Femur (tissue), 1 donor: ENCODE measurements at places on chromosomes 7 and 10.

DNA sequence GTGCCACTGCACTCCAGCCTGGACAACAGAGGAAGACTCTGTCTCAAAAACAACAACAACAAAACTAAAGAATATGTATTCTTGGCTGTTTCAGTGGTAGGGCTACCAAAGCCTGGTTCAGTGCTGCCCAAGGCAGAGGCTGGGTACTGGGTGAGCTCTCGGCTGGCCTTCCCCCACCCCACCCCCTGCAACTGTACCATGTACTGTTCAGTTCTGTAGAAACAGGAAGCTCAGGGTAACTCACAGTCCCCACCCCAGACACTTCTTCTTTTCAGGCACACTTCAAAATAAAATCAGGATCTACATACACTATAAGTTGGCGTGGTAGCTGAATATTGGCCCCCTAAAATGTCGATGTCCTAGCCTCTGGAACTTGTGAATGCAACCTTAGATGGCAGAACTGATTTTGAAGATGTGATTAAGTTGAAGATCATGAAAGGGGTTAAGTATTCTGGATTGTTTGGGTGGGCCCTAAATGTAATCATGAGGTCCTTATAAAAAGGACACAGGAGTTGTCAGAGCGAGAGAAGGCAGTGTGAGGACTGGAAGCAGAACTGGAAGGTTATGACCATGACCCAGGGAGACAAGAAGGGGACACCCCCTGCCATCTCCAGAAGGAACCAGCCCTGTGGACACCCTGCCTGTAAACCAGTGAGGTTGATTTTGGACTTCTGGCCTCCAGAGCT is 31.2 kb downstream of the TBXAS1 start:
- DNase-seq = peak; percentile 31

GRCh38 chr10:124378881-124379471 is 39.7 kb downstream of the OAT start:
- DNase-seq = no peak

GRCh38 chr10:34826857-34827766 is 12.0 kb upstream of the PARD3 start:
- DNase-seq = no peak

DNA sequence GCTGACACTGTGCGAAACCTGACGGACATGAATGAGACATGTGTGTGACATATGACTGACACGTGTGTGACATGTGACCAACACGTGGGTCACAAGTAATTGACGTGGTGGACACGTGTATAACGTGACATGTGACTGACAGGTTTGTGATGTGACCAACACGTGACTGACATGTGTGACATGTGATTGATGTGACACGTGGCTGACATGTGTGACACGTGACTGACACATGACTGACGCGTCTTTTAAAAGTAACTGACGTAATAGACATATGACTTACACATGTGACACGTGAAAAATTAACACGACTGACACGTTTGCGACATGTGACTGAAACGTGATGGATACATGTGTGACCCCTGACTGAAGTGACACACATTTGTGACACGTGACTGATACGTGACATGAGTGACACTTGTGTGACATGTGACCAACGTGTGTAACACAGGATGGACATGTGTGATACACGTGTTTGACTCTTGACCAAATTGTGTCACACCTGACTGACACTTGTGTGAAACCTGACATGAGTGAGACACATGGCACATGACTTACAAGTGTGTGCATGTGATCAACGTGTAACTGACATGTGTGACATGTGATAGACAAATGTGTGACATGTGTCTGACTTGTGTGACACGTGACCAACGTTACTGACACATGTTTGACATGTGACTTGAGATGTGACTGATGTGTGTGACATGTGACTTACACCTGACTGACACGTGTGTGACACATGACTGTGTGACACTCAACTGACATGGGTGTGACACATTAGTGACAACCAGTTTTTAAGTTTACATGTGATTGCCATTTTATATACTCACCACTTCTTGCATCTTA is 56.9 kb downstream of the ZNF92 start:
- no peak for DNase-seq

GRCh38 chr10:16570731-16571130 is 49.1 kb upstream of the C1QL3 start:
- DNase-seq = no peak

GRCh38 chr7:135980012-135980551 is 2.9 kb upstream of the MTPN start:
- no peak for DNase-seq

DNA sequence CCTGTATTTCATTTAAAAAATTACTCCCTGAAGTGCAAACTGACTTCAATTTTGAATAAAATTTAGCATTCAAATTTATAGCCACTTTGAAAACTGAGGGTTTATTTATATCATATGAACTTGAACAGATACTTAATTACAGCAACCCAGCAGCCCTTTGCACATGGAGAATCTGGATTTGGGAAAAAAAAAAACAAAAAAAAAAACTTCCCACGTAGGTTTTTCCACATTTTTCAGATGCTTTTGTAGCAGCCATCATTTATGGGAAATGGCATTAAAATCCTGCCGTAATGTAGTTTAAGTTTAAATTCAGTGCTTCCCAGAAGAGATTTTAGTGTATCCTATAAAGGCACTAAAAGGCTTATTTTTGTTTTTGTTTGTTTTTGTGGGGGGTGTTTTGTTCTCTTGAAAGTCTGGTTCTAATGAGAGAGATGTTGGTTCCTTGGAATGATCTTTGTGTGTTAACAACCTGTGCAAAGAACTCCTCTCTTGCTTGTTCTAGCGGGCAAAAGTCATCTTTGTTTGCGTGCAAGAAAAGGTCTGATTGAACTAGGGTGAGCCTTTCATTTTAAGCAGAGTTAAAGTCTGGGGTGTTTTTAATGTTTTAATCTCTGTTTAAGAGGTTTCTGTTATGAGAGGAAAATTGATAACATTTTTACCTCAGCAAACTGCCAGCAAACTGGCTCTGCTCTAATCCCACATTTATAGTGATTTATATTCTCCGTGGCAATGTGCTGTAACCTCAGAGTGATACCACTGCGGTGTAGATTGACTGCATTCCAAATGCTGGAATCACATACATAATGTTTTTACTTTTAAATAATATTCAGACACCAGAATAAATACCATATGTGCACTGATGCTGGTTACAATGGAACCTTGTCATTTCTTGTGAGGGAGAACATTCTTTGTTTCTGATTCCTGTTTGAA is 105.5 kb downstream of the WNT2 start:
- no peak for DNase-seq

GRCh38 chr7:85469446-85470010 is 282.7 kb upstream of the SEMA3D start:
- DNase-seq = no peak

DNA sequence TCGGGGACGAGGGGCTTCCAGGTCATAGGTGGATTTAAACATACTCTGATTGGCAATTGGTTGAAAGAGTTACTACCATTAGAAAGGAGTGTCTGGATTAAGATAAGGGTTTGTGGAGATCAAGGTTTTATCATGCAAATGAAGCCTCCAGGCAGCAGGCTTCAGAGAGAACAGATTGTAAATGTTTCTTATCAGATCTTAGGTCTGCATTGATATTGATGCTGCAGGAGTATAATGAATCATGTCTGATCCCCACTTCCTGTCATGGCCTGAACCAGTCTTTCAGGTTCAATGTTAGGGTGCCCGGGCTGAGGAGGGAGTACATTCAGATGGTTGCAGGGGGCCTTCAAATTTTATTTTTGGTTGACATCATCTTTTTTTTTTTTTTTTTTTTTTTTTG is 51.4 kb downstream of the SH3PXD2A start:
- no peak for DNase-seq

GRCh38 chr10:27774831-27775230 is 29.2 kb upstream of the MKX start:
- no peak for DNase-seq

DNA sequence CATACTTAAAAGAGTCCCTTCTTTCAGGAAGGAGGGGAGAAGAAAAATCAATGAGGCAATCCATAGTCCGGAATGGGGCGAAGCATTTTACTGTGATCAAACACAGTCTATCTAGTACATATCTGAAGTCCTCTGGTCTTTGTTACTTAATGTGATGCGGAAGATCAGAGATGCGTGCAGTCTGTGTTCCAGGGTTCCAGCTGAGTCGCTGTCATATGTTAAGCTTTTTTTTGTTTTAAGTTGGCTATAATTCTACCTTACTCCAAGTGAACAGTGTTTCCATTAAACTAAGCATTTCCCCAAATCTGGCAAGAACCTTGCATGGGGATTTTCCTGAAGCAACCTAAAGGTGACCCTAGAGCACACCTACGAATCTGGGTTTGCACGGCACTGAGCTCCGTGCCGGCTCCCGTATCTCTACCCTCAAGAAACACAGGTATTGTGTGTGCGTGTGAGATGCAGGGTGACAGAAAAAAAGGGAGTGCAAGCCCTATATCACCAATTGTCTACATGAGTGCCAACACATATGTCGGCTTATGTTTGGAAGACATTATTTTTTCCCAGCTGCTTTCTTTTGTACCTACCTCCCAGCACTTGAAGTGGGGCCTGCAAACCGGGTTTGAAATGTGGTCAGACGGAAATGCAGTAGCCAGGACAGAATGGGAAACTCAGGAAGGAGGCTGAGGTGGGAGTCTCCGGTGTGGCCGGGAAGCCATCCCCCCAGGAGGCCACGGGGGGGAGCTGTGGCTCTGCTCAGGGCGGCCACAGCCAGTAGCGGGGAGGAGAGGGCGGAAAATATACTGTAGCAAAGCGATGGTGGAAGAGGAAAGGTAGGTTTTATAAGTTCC is 435.8 kb upstream of the MGMT start:
- peak; percentile 90 for DNase-seq

DNA sequence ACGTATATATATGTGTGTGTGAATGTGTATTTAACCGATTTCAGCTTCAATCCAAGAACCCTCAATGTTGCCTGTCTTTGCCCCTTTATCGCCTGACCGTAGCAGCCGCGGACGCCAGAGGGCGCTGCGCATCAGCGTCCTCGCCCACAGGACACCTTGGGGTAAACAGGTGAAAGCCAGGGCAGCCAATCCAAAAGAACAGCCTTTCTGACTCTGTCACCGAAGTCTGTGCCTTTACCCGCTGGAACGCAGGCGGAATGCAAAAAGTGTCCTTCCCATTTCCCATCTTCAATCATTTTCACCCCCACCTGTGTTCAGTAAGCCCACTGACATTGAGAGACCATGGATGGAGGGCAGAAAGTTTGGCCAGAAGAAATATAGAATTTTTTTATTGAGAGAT is 3.6 kb downstream of the NXPH1 start:
- no peak for DNase-seq

GRCh38 chr10:101403161-101403560 is 49.2 kb downstream of the BTRC start:
- DNase-seq = no peak

- no peak for DNase-seq
These were observed 150.9 kb upstream of the FOXK1 start for GRCh38 chr7:4531236-4531635.

DNA sequence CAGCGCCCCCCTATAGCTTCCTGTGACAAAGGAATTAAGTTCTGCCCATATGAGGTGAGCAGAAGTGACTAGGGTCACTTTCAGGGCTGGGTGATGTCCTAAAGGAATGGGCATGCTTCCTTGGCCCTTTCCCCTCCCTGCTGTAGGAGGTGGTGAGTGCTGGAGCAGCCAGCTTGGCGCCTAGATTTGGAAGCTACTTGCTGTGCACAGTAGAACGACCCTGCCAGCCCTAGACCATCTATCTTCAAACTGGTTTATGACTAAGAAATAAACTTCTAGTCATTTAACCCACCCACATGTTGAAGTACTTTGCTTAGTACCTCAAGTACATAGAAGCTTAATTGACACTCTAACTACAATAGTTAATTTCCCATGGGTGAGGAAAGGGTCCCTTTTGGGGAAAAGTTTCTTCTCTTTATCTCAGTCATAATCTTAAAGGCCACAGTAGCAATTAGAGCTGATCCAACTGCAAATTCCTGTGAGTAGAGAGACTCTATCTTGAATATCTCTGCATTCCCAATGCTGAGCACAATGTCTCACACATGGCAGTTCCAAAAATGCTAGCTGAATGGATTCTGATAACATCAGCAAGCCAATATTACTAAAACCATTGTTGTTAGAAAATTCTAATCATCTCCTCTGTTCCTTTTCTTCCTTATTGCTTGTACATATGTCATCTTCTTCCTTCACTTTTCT is 227.2 kb downstream of the RELN start:
- DNase-seq = no peak

GRCh38 chr10:102534333-102534732 is 30.6 kb downstream of the SUFU start:
- DNase-seq = no peak

DNA sequence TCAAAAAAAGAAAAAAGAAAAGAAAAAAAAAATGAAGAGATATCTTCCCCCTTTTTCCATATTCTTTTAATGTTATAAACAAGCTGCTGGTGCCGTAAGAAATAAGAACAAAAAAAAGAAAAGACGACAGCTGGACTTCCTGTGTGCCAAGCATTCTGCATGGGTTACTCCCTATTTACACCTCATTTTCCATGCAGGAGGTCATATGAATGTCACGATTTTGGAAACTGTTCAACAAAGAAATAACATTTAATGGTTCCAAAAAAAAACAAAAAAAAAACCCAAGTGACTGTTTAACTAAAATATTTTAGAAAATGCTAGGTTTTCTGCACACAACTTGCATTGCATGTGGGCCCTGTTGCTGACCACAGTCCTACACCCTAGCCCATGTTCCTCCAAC is 159.3 kb downstream of the TNS3 start:
- peak; percentile 18 for DNase-seq

GRCh38 chr10:110498982-110499795 is 1.5 kb downstream of the DUSP5 start:
- DNase-seq = peak; percentile 32

DNA sequence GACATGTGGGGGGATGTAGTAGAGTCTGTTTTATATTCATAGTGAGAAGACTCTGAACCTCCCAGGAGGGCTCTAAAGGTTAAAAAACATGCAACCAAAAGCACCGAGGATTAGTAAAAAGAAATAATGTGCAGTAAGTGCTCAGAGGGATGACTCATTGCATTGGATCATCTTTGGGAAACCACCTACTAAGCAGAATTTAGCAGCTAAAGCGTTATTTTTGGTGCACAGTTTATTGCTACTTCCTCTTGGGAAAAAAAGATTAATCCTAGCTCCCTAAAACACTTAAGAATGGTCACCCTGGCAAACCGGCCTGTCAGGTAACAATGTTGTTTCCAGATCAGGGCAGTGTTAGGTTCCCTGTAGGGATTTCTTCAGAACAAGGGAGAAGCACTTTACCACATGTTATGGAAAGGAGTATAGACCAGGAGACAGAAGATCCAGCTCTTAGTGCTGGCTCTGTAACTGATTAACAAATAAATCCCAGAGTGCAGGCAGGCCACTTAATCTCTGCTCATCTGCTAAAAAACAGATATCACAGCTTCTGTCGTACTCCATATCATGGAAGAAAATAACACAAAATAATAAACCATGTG is 44.8 kb upstream of the FAM133B start:
- DNase-seq = no peak

GRCh38 chr7:104981672-104982037 is 32.4 kb upstream of the KMT2E start:
- no peak for DNase-seq

GRCh38 chr10:63825111-63825510 is 303.9 kb downstream of the REEP3 start:
- no peak for DNase-seq

- DNase-seq = no peak
These were observed 165.6 kb downstream of the ADARB2 start for GRCh38 chr10:1571587-1572237.
